Stimulated activated CD8-positive, alpha-beta memory T cell treated with anti-CD3 and anti-CD28 coated beads, Interleukin-4, amount 100 ng/mL, for 1 hour (primary cell): ENCODE measurements at places on chromosomes 6 and 20.

DNA sequence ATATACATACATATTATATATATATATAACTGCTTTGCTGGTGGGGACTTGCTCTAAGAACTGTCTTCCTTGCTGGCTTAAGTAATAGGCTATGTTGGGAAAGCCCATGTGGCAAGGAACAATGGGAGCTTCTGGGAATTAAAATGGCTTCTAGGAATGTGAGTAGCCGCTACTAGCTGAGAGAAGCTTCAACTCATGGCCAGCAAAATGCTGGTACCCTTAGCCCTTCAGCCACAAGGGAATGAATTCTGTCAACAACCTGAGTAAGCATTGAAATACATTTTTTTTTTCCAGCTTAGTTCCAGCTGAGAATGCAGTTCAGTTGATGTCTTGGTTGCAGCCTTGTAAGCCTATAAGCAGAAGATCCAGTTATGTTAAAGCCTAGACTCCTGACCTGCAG, 911.7 kb upstream of the MAP3K7 start:
- DNase-seq, result no peak

DNA sequence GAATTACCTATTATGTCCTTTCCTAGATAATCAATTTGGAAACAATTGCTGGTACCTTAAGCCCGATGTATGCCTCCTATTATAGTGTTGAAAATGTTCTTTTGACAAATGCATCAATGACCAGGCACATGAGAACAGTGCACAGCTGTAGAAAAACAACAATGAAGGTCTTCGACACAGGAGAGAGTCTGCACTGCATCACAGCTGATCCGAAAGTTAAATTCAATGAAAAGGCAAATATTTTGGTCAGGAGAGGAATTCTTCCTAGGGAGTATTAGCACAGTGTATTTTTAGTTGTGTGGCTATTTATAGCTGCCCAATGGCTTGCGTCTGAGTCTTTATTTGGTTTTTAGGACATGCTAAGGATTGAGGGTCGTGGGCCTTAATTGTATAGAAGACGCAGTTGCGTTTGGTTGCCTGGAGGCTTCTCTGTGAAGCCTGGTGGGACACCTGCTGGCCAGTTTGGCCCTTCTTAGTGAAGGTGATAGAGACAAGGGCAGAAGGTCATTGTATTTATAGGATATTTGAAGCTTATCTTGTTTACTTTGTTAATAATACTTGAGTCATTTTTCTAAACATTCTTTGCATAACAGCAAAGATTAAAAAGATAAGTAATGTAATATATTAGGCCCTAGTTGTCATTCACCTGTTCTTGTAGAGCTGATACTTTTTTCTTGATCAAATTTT, 72.3 kb downstream of the CDYL start:
- no peak for DNase-seq

- DNase-seq, result no peak
These were observed 138.1 kb downstream of the TFAP2A start for GRCh38 chr6:10276660-10277287.

DNA sequence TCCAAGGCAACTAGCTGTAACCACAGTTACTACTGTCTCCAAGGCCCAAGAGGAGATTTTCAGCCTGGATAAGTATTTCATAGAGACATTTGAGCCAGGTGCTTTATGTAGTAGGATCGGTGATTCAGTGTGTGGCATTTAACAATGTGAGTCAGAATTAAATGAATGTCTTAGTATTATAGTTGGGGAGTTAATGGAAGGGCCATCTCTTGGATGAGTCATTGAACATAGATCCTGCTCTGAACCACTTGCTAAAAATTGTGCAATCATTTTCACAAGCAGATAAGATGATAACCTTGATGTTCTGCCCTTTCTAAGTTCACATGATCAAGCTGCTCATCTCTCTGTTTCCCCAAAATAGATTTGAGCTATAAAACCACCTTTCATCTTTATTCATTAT, 668.9 kb upstream of the CITED2 start:
- DNase-seq, result no peak

- DNase-seq, result no peak
These were observed 74.9 kb downstream of the NCOA3 start for GRCh38 chr20:47576516-47577033.

DNA sequence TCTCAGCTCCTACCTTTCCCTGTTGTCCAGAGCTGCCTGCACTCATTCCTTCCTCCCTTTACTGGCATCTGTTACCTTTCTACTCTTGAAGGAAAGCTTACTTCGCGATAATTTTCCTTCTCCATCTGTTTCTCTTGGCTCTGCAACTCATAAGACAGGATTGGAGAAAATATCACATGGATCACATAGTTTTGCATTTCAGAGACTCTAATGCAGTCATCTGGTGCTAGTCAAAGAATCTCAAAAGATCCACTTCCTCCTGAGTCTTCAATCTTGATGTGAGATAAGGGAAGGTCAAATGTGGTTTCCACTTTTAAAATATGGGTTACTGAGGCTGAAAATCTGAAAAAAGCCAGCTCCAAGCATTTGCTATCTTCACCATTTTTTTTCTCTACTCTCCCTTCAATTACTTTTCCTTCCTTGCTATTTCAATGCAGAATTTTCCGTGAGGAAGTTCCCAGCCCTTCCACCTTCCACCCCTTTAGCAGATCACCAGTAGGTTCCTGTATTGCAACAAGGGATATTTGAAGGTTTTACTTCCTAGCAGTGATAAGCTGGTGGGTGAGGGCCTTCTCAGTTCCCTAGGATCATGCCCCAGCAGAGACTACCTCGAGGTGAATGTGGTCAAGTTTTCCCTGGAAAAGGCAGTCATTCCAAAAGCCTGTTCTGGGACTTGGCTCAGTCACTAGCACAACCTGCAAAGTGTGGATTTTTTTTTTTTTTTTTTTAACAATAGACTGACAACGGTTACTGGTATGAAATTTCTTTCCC, 62.8 kb upstream of the LRRC1 start:
- DNase-seq, result no peak

DNA sequence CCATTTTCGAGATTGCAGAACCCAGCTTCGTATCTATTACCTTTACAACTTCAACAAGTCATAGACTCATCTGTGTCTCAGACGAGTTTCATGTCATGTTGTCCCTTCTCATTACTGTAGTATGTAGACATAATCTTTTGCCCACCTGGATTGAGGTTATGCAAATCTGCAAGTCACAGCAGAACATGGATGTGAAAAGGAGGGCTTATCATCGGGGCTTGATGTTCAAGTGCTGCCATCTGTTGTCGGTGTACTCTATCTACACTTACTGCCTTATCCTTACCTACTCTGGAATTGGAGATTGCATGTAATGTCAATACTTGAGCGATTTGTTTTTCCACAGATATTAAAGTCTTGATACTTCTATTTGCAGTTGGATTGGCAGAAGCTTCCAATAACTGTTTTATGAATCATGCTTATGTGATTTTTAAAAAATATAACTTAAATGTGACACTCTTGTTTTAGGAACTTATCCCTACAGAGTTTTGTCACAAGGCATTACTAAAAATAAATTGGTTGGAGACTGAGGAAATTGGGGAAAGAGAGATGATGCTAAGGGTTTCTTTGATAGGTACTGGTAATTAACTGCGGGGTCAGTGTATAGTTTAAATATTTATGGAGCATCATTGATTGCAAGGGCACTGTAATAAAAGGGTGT, 3.0 kb upstream of the GOPC start:
- DNase-seq, result no peak

DNA sequence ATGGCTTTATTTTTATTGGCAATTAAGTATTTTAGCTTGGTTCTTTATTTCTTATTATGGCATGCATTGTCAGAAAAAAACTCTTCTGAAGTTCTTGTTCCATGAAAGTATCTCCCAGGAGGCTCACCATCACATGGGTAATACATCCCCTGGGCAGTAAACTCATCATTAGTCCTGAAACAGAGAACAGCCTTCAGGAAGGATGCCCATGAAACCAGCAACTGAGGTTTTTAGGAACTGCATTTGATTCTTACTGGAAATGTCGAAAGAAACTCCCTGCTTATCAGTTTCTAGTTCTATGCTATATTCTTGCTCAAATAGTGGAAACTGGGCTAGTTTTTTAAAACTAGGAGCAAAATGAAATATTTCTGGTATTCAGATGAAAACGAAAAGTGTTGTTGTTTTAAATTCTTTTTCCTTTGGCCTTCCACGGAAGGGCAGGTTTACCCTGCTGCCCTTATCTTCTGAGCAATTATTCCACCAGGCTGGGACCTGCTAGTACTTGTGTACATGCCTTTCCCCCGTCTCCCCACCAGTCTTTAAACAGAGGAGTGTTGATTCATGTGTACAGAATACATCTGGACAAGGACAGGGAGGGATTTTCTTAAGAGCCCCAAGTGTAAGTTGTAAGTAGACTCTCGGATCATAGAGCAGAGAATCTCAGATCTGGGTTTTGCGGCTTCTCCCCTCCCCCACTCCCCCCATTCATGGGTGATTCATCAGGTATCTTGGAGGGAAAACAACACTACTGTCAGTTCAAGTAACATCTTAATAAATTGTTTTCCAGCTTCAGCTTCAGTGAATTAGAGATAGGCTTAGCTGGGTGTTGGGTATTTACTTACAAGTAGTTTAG, 81.5 kb downstream of the RTN4IP1 start:
- no peak for DNase-seq
